ENCODE measurements at places on chromosomes 5 and 9. TPM values are rescaled to one million over a fixed set of nuclear protein-coding genes. Genes with fewer than 3 reads are reported as not detected.

The TAF11L3 gene
- not detected for total RNA-seq

The UAP1L1 gene
- 2.3 TPM for total RNA-seq

The RANBP17 gene
- 29.7 TPM for total RNA-seq

The PCDHB14 gene
- 0.28 TPM for total RNA-seq

The SLC34A3 gene
- not detected for total RNA-seq

The IL9 gene
- not detected for total RNA-seq

The APBA1 gene
- 3.8 TPM for total RNA-seq

The OBP2B gene
- not detected for total RNA-seq

The SCGB3A2 gene
- total RNA-seq, result not detected

The TLX3 gene
- not detected for total RNA-seq

The OTP gene
- total RNA-seq, result not detected

The CDC20B gene
- total RNA-seq, result not detected

The TPRN gene
- total RNA-seq, result 1.7 TPM

The PTGDS gene
- total RNA-seq, result not detected

The SLC6A3 gene
- total RNA-seq, result not detected

The SPATA31A3 gene
- not detected for total RNA-seq

The BASP1 gene
- 70.5 TPM for total RNA-seq

The DMGDH gene
- total RNA-seq, result 0.18 TPM

The ZNF608 gene
- total RNA-seq, result 15.1 TPM

The F2RL1 gene
- total RNA-seq, result 9.4 TPM

The NMUR2 gene
- total RNA-seq, result not detected

The TAF11L10 gene
- not detected for total RNA-seq

The MCC gene
- total RNA-seq, result 20.6 TPM

The SLC23A1 gene
- not detected for total RNA-seq

The EPB41L4A gene
- total RNA-seq, result under 0.01 TPM

The TRPM3 gene
- total RNA-seq, result not detected

The RASEF gene
- under 0.01 TPM for total RNA-seq

The RCL1 gene
- 13.8 TPM for total RNA-seq

The GPX3 gene
- 0.28 TPM for total RNA-seq

The ST8SIA4 gene
- 0.18 TPM for total RNA-seq

The LMX1B gene
- not detected for total RNA-seq

The PPP1R26 gene
- 3.8 TPM for total RNA-seq

The OR4F3 gene
- not detected for total RNA-seq

The ZBTB43 gene
- total RNA-seq, result 15.1 TPM

The CBY3 gene
- total RNA-seq, result 0.18 TPM

The IFNK gene
- total RNA-seq, result not detected

The S1PR3 gene
- 31.1 TPM for total RNA-seq

The GRIA1 gene
- total RNA-seq, result 1.4 TPM
